T-cell (primary cell): ENCODE measurements at places on chromosomes 7 and 10. TPM values are rescaled to one million over a fixed set of nuclear protein-coding genes. Genes with fewer than 3 reads are reported as not detected.
A peak's percentile ranks its signal among the peaks of the same experiment; 100 is the strongest.

- no peaks in the 10 kb centered on the region for H3K27me3 ChIP-seq
- H3K4me1 ChIP-seq: no peaks in the 10 kb centered on the region
Observed at GRCh38 chr10:129522041-129522585, 55.1 kb downstream of the MGMT start.

DNA sequence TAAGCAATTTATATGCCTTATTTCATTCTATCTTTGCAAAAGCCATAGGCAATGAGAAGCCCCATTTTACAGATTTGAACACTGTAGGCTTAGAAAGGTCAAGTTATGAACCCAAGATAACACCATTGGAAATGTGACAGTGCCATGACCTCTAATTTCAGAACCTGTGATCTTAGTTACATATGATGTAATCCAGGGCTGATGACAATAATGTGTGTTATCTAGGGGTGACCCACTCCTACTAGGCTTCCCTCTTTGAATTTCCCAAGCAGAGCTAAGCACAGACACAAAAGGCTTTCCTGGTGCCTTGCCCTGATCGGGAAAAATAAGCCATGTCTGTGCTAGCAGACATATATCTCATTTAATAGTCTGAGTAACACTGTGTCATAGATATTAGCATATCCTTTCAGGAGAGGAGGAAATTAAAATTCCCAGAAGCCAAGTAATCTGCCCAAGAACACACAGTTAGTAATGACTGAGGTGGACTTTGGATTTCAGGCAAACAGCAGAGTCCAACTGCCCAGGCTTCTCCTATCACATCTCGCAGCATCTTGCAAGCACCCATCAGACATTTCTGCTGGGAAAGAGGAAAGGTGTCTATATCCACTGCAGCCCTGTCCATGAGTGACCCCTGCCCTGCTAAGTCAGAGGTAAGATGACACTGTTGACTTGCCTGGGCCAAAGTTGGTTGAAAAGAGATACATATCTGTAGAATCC lies 2.8 kb upstream of the TECTB start:
- no peaks in the 10 kb centered on the region for H3K36me3 ChIP-seq
- no peak overlapping the region for H3K27ac ChIP-seq
- no peaks in the 10 kb centered on the region for H3K4me1 ChIP-seq
- H3K27me3 ChIP-seq: peaks cover 2% of the 10 kb centered on the region

- no peak for DNase-seq
- no peaks in the 10 kb centered on the region for H3K36me3 ChIP-seq
- H3K27ac ChIP-seq: no peak overlapping the region
Observed at GRCh38 chr7:69476416-69476815, 121.9 kb upstream of the AUTS2 start.

GRCh38 chr7:318476-318875 lies 28.5 kb downstream of the FOXL3 start:
- no peak for DNase-seq
- no peaks in the 10 kb centered on the region for H3K36me3 ChIP-seq
- H3K27ac ChIP-seq: no peak overlapping the region
- H3K4me1 ChIP-seq: peaks cover 12% of the 10 kb centered on the region

- H3K36me3 ChIP-seq: no peaks in the 10 kb centered on the region
- H3K4me1 ChIP-seq: no peaks in the 10 kb centered on the region
- H3K4me3 ChIP-seq: no peak overlapping the region
- no peak overlapping the region for H3K27ac ChIP-seq
Observed at GRCh38 chr10:20688797-20689544, 208.1 kb downstream of the NEBL start.

DNA sequence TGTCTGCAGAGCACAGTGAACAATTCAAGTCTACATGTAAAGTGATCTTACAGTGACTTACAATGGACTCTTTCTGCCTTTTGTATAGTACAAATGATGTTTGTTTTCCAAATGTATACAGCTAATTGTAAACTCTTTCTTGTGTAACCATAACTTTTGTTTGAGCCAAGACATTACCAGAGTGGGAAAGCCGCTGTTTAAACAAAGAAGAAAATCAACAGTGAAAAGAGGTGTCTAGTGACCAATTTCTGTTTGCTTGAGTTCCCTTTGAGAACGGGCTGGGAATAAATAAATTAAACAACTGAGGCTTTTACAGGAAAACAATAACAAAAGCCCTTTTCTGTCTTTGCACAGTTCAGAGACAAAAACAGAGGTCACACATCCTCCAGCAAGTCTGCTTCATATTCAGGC lies 1163.4 kb downstream of the CNTNAP2 start:
- no peak overlapping the region for H3K27ac ChIP-seq
- no peak for DNase-seq
- H3K27me3 ChIP-seq: no peaks in the 10 kb centered on the region

- H3K4me1 ChIP-seq: no peaks in the 10 kb centered on the region
- no peak overlapping the region for H3K4me3 ChIP-seq
- H3K36me3 ChIP-seq: no peaks in the 10 kb centered on the region
- no peak for DNase-seq
- H3K27me3 ChIP-seq: no peaks in the 10 kb centered on the region
- no peak overlapping the region for H3K27ac ChIP-seq
Observed at GRCh38 chr7:133344275-133344674, 91.4 kb downstream of the EXOC4 start.

DNA sequence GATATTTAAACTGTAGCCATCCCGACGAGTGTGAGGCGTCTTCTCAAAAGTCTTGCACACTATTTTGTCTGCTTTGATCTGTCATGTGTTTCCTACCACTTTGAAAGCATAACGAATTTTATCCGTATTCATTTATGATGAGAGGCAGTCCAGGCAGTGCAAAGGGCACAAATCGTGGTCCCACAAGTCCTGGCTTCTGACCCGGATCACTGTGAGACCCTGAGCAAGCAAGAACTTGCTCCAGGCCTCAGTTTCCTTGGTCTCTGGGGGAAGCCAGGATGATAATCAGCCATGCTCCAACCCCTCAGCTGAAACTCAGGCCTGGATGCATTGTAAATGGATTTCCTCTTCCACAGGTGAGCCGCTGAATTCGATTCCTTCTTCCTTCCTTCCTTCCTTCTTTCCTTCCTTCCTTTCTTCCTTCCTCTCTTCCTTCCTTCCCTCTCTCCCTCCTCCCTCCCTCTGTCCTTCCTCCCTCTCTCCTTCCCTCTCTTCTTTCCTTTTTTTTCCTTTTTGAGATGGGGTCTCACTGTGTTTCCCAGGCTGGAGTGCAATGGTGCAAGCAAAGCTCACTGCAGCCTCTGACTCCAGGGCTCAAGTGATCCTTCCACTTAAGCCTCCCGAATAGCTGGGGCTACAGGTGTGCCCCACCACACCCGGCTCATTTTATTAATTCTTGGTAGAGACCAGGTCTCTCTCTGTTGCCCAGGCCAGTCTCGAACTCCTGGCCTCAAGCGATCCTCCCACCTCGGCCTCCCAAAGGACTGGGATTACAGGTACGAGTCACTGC lies 18.4 kb upstream of the ZKSCAN1 start:
- H3K36me3 ChIP-seq: no peaks in the 10 kb centered on the region
- peak overlapping the region; percentile 44 for H3K4me3 ChIP-seq
- H3K27ac ChIP-seq: peak overlapping the region; percentile 79
- peaks cover 18% of the 10 kb centered on the region for H3K4me1 ChIP-seq
- no peak for DNase-seq

DNA sequence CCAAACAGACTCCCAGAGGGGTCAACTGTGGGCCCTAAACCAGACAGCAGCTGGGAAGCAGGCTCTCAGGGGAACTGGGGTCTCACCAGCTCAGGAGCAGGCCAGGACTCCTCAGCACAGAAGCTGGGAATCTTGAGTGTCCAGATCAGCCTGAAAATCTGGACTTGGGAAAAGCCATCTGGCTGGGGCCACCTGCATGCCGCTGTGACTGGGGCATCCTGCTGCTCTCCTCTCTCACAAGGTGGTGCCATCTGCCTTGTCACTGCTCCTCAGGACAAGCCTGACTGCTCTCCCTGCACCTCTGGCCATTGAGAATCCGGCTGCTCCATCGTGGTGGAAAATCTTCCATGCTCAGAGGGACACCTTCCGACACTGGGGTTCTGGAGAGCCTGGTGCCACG lies 141.4 kb downstream of the PLPP4 start:
- no peaks in the 10 kb centered on the region for H3K36me3 ChIP-seq
- H3K27me3 ChIP-seq: no peaks in the 10 kb centered on the region
- H3K4me1 ChIP-seq: no peaks in the 10 kb centered on the region

- no peak overlapping the region for H3K4me3 ChIP-seq
- no peak overlapping the region for H3K27ac ChIP-seq
- no peak for DNase-seq
Observed at GRCh38 chr7:157900011-157900410, 563.2 kb downstream of the DNAJB6 start.

GRCh38 chr10:24097751-24098207 lies 111.2 kb upstream of the KIAA1217 start:
- no peaks in the 10 kb centered on the region for H3K36me3 ChIP-seq
- H3K4me1 ChIP-seq: no peaks in the 10 kb centered on the region
- no peaks in the 10 kb centered on the region for H3K27me3 ChIP-seq
- no peak overlapping the region for H3K27ac ChIP-seq
- H3K4me3 ChIP-seq: no peak overlapping the region

- DNase-seq: no peak
- H3K4me1 ChIP-seq: no peaks in the 10 kb centered on the region
- H3K4me3 ChIP-seq: no peak overlapping the region
- peaks cover 76% of the 10 kb centered on the region for H3K36me3 ChIP-seq
- no peak overlapping the region for H3K27ac ChIP-seq
Observed at GRCh38 chr7:2362385-2363088, 7.9 kb downstream of the EIF3B start.

- DNase-seq: no peak
- peaks cover 86% of the 10 kb centered on the region for H3K36me3 ChIP-seq
- peaks cover 17% of the 10 kb centered on the region for H3K4me1 ChIP-seq
- H3K27ac ChIP-seq: no peak overlapping the region
- no peaks in the 10 kb centered on the region for H3K27me3 ChIP-seq
- H3K4me3 ChIP-seq: no peak overlapping the region
Observed at GRCh38 chr10:69377933-69378332, 38.8 kb downstream of the TACR2 start.

GRCh38 chr10:26697922-26698608 lies 564 bp downstream of the PDSS1 start:
- H3K4me1 ChIP-seq: peaks cover 5% of the 10 kb centered on the region
- no peaks in the 10 kb centered on the region for H3K27me3 ChIP-seq
- no peaks in the 10 kb centered on the region for H3K36me3 ChIP-seq
- H3K4me3 ChIP-seq: peak overlapping the region; percentile 92

DNA sequence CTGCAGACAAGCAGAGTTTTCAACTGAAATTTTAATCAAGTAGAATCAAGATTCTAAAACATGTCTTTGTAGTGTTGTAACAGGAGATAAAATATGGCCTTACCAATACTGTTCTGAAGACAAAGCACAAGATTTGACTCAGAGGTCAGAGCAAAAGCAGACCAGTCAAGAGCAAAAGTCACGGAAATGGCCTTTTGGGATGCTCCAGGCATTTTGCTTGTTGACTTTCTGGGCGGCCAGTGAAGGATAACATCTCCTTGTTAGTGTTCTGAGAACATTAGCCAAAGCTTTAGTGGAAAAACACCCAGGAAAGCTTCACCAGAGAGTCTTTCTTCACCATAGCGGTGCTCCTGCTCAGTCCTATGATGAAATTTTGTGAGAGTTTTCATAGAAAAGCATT lies 590.6 kb downstream of the ARL4A start:
- H3K4me1 ChIP-seq: no peaks in the 10 kb centered on the region
- no peak overlapping the region for H3K4me3 ChIP-seq
- no peak overlapping the region for H3K27ac ChIP-seq
- peaks cover 4% of the 10 kb centered on the region for H3K27me3 ChIP-seq

- H3K4me3 ChIP-seq: no peak overlapping the region
- DNase-seq: no peak
- no peak overlapping the region for H3K27ac ChIP-seq
- H3K27me3 ChIP-seq: no peaks in the 10 kb centered on the region
Observed at GRCh38 chr7:31903962-31904361, 166.2 kb downstream of the PDE1C start.

- no peaks in the 10 kb centered on the region for H3K36me3 ChIP-seq
- no peak overlapping the region for H3K4me3 ChIP-seq
- H3K4me1 ChIP-seq: no peaks in the 10 kb centered on the region
- H3K27me3 ChIP-seq: no peaks in the 10 kb centered on the region
Observed at GRCh38 chr10:6624392-6624791, 44.3 kb upstream of the PRKCQ start.

DNA sequence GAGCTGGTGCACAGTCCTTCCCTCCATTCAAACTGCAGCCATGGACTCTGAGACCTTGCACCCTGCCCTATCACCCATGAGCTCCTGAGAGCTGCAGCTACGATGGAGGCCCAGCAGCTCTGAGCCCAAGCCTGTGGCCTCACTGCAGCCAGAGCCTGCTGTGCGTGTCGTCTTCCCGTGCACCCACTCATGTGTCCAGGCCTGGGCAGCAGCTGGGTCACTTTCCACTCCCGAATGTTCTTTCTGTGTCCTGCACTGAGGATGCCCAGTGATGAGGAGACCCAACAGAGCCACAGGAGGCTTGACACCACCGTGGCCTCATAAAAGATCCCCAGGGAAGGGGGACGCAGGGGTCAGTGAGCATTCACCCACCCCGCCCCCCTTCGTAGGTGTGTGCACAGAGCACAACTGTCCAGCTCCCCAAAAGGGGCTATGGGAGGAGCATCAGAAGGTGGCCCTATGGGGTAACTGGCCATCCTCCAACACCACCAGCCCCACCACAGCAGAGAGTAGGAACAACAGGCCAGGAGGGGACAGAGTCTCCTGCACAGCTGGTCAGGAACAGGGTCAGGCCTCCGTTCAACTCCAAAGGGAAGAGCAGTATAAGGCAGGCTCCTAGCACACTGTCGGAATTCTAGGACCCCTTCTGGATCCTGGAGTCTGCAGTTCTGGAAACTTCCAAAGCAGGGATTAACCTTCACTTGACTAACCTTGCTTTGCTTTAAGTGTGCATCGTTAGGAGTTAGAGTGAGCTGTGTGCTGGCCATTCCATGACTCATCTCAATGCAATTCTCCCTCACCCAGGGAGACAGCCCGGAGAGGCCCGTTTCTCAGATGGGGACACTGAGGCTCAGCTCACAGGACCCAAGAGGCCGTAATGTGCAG lies 52.6 kb downstream of the RASGEF1A start:
- H3K4me3 ChIP-seq: no peak overlapping the region
- peaks cover 4% of the 10 kb centered on the region for H3K4me1 ChIP-seq
- H3K27ac ChIP-seq: no peak overlapping the region
- peaks cover 13% of the 10 kb centered on the region for H3K27me3 ChIP-seq
- DNase-seq: no peak
- no peaks in the 10 kb centered on the region for H3K36me3 ChIP-seq

DNA sequence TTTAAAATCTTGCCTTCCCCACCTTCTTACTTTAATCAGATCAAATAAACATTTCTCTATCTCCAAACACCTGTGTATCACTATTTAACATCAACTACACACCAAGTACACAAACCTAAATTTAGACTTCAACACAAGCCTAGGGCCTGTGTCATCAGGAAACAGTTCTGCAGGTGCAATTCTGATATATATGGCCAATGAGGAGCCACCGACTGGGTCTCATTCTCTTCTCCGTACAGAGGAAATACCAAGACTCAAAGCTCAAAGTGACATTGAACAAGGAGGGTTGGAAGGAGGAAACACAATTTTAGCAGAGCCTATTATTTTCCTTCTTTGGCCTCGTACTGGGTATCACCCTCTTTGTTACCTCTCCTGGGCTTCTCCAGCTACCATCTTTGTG lies 152.6 kb upstream of the PRR15 start:
- DNase-seq: no peak
- no peaks in the 10 kb centered on the region for H3K4me1 ChIP-seq
- H3K4me3 ChIP-seq: no peak overlapping the region

The DRGX gene
- not detected for total RNA-seq

The OR2A5 gene
- not detected for total RNA-seq

The RP9 gene
- total RNA-seq: 17.7 TPM

The FFAR4 gene
- total RNA-seq: not detected

The OR6V1 gene
- not detected for total RNA-seq

The FAM20C gene
- 0.18 TPM for total RNA-seq

The PRKAR2B gene
- 2.2 TPM for total RNA-seq

The DPYSL4 gene
- total RNA-seq: 3.2 TPM

The EIF3B gene
- total RNA-seq: 150 TPM

The RAB18 gene
- total RNA-seq: 118 TPM

The CYP2E1 gene
- 3.3 TPM for total RNA-seq

The GRB10 gene
- 8.8 TPM for total RNA-seq

The AKR1C3 gene
- 7.9 TPM for total RNA-seq
